T-helper 9 cell (primary cell): ENCODE measurements at places on chromosomes 3 and 15.

DNA sequence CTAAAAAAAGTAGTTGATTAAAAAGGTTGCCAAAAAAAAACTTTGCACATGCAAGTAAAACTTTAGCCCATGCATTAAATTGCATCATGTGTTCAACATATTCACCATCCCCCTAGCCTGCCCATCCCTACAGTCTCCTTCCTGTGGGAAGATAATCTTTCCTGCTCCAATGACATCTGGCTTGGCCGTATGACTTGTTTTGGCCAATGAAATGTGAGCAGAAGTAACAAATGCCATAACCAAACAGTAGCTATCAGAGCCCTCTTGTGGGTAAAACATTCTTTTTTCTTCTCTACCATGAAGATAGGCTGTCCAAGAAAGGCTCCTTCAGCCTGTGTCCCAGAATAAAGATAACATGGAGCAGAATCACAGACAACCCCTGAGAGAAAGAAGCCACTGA, 15.3 kb downstream of the ERC2 start:
- no peak for DNase-seq

DNA sequence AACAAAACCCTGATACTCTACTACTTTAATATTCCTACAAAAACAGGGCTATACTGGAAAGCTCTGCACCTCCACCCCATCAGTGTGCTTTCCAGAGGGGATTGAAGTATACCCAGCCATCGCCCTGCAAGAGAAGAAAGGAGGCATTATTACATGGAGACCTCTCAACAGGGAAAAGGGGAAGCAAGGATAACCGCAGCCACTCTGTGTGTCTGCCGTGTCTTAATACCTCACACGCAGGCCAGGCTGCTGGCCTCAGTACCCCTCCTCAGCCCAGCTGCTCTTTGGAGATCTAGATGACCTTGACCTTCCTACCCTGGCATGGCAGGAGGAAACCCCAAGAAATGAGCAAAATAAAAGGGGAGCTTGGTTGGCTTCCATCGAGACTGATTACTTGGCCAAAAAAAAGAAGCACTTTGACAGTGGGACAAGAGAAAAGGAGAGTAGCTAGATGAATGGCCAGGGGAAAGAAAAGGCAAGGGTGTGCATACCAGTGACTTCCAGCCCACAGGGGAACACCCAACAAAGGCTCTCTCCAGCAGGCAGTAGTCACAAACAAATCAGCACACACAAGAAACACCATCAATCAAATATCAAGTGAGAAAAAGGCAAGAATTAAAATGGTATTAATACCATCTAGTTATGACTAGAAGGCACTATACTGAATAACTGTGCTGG, 129.4 kb downstream of the STT3B start:
- DNase-seq, result no peak

DNA sequence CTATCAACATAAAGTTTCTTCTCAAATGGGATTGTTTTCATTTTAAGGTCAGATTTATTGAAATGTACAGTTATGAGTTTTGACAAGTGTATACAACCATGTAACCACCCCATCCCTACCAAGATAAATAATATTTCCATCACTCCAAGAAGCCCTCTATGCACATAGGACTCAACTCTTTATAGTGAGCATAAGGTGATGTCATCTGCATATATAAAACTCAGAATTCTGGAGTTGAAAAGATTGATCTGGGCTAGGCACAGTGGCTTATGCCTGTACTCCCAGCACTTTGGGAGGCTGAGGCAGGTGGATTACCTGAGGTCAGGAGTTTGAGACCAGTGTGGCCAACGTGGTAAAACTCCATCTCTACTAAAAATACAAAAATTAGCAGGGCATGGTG, 10.3 kb upstream of the GK5 start:
- no peak for DNase-seq

DNA sequence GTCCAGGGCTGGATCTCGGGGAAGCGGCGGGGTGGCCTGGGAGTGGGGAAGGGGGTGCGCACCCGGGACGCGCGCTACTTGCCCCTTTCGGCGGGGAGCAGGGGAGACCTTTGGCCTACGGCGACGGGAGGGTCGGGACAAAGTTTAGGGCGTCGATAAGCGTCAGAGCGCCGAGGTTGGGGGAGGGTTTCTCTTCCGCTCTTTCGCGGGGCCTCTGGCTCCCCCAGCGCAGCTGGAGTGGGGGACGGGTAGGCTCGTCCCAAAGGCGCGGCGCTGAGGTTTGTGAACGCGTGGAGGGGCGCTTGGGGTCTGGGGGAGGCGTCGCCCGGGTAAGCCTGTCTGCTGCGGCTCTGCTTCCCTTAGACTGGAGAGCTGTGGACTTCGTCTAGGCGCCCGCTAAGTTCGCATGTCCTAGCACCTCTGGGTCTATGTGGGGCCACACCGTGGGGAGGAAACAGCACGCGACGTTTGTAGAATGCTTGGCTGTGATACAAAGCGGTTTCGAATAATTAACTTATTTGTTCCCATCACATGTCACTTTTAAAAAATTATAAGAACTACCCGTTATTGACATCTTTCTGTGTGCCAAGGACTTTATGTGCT, 527 bp downstream of the B2M start:
- peak; percentile 51 for DNase-seq

DNA sequence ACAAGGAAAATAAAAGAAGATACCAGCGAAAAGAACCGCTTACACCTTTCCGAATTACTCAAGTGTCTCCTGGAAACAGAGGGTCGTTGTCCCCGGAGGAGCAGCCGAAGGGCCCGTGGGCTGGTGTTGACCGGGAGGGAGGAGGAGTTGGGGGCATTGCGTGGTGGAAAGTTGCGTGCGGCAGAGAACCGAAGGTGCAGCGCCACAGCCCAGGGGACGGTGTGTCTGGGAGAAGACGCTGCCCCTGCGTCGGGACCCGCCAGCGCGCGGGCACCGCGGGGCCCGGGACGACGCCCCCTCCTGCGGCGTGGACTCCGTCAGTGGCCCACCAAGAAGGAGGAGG, 325 bp downstream of the ALCAM start:
- peak; percentile 20 for DNase-seq

GRCh38 chr15:86743283-86743903, 663.7 kb downstream of the AGBL1 start:
- peak; percentile 53 for DNase-seq

GRCh38 chr3:143464850-143465249, 345.3 kb downstream of the CHST2 start:
- DNase-seq, result no peak

GRCh38 chr3:137105277-137105977, 147.6 kb downstream of the IL20RB start:
- no peak for DNase-seq

DNA sequence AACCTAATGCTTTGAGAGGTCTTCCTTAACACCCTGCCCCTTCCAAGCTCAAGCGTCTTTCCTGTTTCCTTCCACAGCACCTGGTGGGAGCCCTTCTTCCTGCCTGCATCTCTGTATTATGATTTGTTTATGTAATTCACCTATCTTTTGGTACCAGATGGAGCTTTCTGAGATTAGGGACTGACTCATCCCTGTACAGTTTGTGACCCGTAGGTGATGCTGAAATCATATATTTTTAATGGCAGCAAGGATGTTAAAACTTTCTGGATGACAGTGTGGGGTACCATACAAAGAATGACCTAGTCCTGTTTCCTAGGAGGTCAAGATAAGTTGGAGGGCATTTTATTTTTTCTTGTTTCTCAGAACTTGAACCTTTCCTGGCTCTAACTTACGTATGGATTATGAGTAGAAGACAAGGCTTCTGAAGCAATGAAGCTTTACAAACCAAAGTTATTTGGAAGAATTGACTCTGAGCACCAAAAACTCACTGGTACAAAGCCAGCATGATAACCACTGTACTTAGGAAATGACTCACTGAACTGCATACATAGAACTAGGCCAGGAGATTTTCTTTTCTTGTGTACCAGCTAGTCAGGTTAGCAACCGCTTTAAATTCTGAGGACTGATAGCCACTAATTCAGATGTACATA, 46.6 kb downstream of the HHLA2 start:
- DNase-seq, result no peak

DNA sequence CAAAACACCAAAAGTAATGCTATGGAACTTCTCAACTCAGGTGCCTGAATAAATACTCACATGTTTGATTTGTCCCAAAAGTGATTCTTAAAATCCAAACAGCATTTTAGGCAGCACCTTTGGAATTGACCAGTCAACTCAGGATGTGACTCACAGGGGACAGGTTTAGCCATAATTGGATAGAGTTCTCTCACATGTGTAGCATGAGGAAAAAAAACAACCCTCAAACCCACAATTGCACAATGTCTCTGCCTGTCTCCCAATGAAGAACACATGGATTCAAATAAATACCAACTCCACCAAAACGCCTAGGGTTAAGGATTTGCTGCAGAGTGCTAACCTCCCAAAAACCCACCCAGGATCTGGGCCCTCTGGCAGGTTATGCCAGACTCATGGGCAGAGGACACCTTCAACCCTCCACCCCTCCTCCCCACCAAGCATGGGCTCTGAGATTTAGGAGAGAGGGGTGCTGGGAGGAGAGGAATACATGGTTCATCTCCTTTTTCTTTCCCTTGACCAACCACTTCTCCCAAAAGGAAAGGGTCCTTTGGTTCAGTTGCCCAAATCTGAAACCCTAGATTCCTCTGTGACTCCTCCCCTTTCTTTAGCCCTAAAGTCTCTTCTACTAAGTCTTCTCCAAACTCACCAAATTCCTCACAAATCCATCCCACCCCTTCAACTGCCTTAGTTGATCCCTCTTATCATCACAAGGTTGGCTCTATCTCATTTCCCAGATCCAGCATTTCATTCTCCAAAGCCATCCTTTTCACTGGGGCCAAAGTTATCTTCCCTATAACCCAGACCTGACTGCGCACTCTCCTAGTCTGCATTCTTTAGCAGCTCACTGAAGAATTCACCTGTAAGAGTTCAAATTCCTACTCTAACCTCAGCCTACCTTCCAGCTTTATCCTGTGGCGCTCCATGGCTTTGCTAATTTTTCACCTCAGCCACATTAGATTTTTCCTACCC, 7.7 kb downstream of the RYK start:
- no peak for DNase-seq

DNA sequence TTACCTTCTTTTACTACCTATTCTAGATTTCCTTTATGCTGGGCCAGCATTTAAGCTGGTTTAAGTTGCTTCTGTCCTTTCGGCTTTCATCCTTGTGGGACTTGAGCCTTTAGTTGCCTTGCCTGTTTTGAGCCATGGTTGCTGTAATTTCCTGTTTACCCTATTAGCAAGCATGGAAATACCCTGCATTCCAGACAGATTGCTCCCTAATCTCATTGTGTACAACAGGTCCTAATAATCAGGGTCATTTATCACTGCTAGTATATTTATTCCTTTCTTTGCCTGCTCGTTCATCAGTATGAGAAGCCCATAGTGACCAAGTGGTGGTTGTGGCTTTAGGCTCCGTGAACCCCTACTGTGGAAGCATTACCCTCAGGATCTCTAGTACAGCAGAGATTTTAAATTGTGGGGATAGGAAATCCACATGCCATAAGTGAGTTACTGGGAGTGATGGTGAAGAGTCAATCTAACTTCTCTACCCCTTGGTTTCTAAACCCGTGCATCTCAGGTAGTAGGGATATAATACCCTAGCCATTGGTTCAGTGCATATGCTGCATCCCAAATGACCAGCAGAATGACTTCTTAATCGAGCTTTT, 31.9 kb downstream of the NCK1 start:
- DNase-seq, result no peak

GRCh38 chr15:40988156-40988555, 34.9 kb downstream of the CHAC1 start:
- no peak for DNase-seq

GRCh38 chr3:100184948-100185570, 70.8 kb upstream of the FILIP1L start:
- DNase-seq, result no peak

- no peak for DNase-seq
These were observed 92.0 kb downstream of the ZPLD1 start for GRCh38 chr3:102526865-102527264.

GRCh38 chr3:113064183-113064582, 73.4 kb downstream of the GTPBP8 start:
- DNase-seq, result no peak

DNA sequence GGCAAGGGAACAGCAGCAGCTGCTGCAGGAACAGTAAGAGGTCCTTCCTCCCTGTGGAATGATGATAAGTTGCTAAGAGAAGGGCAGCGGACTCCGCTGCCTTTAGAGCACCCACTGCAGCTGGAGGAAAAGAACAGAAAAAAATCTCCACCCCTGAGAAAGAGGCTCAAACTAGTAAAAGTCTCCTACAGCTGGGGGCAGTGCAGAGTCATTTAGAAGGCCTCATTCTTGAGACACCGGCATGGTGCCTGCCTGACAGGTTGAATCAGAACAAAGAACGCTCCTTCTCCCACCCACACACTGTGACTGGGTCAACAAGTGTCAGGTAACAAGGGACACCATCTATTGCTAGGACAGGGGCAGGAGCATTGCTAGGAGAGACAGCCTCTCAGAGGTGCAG, 188.4 kb downstream of the ABHD5 start:
- no peak for DNase-seq

DNA sequence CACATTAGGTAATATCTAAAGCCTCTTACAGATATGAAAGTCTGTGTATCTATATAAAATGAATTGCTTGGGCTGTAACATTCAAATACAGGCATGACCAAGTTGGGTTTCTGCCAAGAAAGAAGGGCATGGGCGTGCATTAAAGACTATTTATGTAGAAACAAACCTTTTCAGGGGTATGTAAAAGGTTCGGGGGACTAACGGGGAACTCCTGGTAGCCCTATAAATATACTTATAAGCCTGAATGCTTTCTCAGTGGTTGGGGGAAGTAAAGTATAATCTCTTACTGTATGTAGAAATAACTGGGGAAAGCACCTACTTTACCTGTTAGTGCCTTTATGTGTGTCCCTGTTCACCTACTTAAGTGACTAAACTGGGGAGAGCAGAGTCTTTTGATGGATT, 154.5 kb upstream of the TBL1XR1 start:
- DNase-seq, result no peak

- no peak for DNase-seq
These were observed 750.4 kb upstream of the NR2F2 start for GRCh38 chr15:95580121-95580520.

- no peak for DNase-seq
These were observed 54.0 kb downstream of the B3GNT5 start for GRCh38 chr3:183306798-183307671.

DNA sequence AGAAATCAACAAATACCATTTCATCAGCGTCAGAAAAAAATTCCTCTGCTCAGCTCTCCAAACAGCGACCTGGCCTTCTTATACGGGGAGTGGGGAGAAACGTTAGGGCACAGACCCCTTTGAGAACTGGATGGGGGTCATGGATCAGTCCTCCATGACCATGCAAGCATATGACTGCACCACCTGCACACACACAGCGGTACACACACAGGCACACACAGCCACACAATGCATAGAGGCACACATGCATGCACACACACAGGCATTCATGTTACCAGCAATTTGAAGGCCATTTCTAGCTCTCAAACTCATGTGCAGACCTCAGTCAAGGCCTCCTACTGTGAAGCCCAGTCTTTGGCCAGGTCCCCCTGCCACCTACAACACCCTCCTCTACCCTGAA, 50.2 kb downstream of the SLC41A3 start:
- no peak for DNase-seq

DNA sequence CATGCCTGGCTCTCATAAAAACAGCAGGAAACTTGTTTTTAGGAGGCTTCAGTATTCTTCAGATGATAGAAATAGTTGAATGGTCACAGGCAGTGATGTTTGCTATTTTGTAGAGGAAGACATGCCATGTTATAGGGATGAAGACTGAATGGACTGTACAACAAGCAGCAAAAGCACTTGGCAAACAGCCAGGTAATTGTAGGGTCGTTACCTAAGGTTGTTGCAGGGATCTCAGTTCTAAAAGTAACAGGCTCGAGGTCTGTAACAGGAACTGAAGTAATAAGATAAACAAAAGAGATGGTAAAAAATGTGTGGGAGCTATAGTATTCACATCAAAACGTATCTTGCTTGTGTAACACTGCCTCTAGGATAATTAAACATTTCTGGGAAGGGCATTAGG, 116.3 kb downstream of the TFG start:
- no peak for DNase-seq
